ENCODE measurements at places on chromosomes 3 and 15. TPM values are rescaled to one million over a fixed set of nuclear protein-coding genes. Genes with fewer than 3 reads are reported as not detected.

STRA6 gene
- total RNA-seq: 52.7 TPM

- no peak for DNase-seq
Observed at GRCh38 chr3:56302417-56302816, 165.8 kb downstream of the ERC2 start.

- DNase-seq: no peak
Observed at GRCh38 chr3:167772992-167773391, 37.5 kb downstream of the SERPINI1 start.

GRCh38 chr3:124620600-124621063 is 109.6 kb upstream of the UMPS start:
- DNase-seq: peak; percentile 76

ZIC1 gene
- not detected for total RNA-seq

DNA sequence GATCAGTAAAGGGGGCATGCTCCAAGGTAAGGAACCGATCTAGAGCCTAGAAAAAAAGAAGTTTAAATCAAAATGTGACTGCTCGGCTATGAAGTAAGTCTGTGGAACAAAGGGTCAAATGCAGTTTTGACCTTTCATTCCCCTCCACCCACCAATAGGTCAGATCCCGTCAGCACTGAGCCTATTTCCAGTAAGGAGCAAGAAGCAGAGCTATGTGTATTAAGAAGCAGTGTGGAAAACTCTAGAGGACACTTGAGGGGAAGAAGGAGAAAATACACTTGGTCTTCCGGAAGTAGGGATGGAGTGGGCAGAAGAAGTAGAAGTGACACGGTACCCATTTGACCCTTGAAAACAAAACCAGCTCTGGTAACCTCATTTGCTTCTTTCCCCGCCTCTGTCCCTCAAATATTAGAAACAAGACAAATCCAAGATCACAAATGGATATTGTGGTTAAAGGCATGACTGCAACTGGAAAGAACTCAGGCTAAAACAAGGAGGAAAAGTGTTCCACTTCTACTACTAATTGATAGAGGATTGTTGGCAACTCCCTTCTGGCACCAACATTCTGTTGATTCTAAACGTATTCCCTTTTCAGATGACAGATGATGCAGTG is 888.3 kb upstream of the NR2F2 start:
- DNase-seq: peak; percentile 60

GRCh38 chr3:177820683-177821316 is 623.5 kb upstream of the TBL1XR1 start:
- DNase-seq: peak; percentile 53

DNA sequence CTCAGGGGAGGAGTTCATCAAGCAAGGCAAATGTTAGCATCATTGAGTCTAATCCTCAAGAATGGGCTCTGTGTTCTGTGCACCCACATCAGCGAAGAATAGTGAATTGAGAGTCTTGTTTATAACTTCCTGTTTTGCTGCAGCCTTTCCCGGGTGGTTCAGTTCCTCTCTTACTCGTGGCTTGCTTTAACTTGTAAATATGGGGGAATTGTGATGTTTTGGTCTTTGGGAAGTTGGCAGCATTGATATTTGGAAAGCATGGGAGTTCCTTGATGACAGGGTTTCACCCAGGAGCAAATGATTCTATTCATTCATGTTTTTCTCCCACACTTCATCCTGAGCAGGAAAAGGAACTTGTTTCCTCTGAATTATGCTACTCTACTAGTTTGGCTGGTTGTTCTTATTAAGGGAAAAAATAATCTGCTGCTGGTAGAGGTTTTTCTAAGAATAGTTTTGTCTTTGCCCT is 40.4 kb downstream of the GPD1L start:
- DNase-seq: no peak

MESP1 gene
- under 0.01 TPM for total RNA-seq

- no peak for DNase-seq
Observed at GRCh38 chr3:168653255-168653654, 557.5 kb upstream of the GOLIM4 start.

RASL12 gene
- total RNA-seq: under 0.01 TPM

NTRK3 gene
- not detected for total RNA-seq

GRCh38 chr3:89467898-89468363 is 360.5 kb downstream of the EPHA3 start:
- no peak for DNase-seq

SNX33 gene
- 23.8 TPM for total RNA-seq

DNA sequence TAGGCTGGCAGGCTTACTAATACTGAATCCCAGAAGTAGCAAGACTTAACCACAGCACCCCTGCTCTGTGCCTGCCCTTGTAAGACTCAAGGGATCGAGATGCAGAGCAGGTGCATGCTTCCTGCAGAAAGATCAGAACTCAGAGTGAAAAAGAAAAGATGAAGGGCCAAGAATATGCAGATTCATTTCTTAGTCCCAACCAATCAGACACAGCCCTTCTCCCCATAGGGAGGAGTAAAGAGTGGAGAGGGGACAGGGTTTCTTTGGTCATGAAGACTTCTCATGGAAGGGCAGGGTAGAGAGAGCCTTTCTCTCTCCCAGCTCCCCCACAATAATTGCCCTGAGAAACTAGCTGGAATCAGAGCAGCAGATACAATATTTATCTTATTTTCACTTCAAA is 105.6 kb upstream of the MB21D2 start:
- DNase-seq: no peak

DNA sequence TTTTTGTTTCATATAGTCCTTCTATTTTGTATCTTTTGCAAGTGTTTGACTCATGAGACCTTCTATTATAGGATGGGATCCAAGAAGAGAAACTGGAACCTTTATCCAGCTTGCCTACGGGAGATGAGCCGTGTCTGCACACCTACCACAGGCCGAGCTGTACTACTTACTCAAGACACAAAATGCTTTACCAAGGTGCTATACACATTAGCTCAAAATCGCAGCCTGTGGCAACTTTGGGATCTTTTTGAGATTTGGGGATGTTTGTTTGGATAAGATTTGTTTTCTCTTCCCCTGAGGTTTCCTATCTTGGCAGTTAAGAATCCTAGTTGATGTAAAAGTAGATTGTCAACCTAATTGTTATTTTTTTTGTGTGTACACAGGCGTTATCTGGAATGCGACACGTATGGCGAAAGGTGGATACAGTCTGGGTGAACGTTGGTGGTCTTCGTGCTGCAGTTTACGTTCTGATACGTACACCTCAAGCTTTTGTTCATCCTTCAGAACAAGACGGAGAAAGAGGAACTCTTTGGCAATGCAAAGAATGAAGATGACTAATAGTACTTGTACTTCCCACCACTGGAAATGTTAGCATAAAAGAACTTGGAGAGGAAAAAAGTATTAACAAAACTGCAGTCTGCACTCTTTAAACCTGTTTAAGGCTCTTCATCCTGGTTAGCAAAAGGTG is 13.1 kb upstream of the SETD5 start:
- DNase-seq: no peak

TMOD2 gene
- total RNA-seq: 5.2 TPM

GRCh38 chr3:32956750-32957570 is 5.5 kb downstream of the CCR4 start:
- peak; percentile 72 for DNase-seq
